ENCODE measurements at places on chromosomes 11 and 22.

DNA sequence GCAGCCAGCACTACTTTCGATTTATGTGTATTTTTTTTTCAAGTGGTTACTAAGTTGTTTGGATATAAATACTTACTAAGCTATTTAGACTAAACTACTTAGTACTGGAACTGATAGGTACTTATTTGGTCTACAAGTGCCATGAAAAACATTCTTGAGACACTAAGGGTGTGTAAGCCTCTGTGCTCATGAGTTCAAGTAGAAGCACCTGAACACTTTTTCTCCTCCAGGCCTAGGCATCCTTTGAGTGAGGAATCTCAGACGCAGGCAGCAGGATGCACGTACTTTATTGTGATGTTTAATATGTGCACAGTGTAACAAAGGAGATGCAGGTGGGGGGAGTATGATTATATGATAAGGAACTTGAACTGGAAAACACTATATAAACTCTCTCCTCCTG is 7.8 kb downstream of the TESMIN start:
- no peak for DNase-seq

DNA sequence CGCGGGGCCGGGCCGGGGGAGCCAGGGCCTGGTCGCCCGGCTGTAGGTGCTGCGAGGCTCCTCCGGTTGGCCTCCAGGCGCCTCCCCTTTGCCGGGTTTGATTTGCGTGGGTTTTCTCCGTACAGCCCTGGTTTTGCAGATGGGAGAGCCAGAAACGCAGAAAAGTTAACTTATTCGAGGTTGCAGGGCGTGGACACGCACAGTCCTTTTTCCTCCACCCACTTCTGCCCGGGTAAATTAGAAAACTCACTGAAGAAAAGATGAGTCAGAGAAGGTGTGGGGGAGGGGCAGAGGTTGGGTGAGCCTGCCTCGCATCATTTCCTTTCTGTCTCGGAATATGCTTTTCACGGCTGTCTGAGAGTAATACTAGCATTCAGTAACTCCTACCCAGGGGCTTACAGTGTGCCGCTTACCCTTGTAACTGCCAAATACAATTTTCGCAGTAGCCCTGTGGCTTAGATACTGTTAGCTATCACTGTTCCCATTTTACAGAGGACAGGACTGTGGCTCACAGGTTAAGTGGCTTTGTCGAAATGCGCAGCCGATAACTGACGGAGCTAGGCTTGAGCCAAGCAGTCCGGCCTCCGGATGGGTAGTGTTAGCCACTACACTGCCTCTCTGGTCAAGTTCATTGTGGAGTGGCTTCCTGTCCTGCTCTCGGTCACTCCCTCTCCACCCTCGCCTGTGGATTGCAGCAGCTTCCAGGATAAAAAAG is 812 bp downstream of the FADD start:
- DNase-seq, result peak; percentile 79

- peak; percentile 66 for DNase-seq
These were observed 19.3 kb upstream of the CKAP5 start for GRCh38 chr11:46865340-46865739.

DNA sequence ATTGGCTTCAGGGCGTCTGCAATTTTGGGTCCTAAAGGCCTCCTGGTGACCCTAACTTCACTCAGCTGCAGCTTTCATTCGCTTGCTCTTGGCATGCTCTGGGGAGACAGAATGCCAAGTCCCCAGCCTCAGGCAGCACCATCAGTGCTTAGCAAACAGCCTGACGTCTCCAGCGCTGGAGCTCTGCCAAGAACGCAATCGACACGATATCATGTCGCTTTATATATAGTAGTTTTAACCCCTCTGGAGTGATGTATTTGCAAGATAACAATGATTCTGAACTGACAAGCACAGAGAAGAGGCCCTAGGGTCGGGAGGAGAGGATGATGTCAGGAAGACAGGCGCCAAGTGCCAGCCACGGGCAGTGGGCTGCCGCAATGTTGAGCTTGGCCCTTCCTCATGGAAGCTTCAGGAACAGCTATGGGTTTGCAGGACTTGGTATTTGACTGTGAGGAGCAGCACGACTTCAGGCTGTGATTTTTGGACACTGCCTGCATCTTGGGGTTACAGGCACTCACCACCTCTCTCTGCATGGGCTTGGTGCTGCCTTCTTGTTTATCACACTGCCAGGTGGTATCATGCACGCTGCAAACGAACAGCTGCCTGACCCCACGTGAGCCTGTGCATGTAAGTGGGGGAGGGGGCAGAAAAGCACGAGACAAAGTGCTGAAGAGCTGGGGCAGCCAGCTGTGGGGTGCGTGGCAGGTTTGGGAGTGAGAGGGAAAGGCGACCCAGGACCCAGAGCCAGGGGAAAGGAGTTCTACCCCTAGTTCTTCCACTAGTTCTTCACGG is 26.1 kb downstream of the B3GAT1 start:
- no peak for DNase-seq
